HT1080 (cell line): ENCODE measurements at places on chromosomes 5 and 9. TPM values are rescaled to one million over a fixed set of nuclear protein-coding genes. Genes with fewer than 3 reads are reported as not detected.

- DNase-seq = no peak
These were observed 1.6 kb upstream of the TGFBR1 start for GRCh38 chr9:99103054-99103895.

KIF4B gene
- not detected in 2 replicates for total RNA-seq

DNA sequence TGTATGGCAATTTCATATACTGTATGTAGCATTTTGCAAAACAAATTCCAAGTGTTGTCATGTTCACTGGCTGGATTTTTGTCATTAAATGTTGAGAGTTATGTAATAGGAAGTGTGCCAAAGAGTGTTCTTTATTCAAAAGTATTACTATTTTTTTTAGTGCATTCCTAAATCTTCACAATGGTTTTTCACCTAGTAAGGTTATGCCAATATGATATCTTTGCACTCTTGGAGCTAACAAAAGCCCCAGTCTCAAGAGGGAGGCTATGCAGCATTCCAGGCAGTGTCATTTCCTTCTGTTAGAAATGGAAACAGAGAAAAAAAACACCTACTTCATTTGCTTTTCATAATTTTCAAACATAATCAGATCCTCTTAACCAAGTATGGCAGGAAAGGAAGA, 5.1 kb upstream of the SSBP2 start:
- no peak for DNase-seq

- DNase-seq = no peak
These were observed 362.8 kb upstream of the ADAMTSL1 start for GRCh38 chr9:18111146-18111545.

- no peak for DNase-seq
These were observed 249.9 kb downstream of the FSTL4 start for GRCh38 chr5:133362438-133362837.
